ENCODE measurements at places on chromosomes 12 and 14. TPM values are rescaled to one million over a fixed set of nuclear protein-coding genes. Genes with fewer than 3 reads are reported as not detected.

GRCh38 chr12:52659395-52659794 lies 7.4 kb upstream of the KRT2 start:
- DNase-seq = no peak

GRCh38 chr12:65556676-65557437 lies 267.4 kb upstream of the HMGA2 start:
- DNase-seq = peak; percentile 78

The OS9 gene
- total RNA-seq = 56.3 TPM

The CABP1 gene
- total RNA-seq = 1.1 TPM

Measured in activated CD8-positive, alpha-beta T cell treated with anti-CD3 and anti-CD28 coated beads for 36 hours (primary cell).